ENCODE measurements at places on chromosomes 6 and 20.

DNA sequence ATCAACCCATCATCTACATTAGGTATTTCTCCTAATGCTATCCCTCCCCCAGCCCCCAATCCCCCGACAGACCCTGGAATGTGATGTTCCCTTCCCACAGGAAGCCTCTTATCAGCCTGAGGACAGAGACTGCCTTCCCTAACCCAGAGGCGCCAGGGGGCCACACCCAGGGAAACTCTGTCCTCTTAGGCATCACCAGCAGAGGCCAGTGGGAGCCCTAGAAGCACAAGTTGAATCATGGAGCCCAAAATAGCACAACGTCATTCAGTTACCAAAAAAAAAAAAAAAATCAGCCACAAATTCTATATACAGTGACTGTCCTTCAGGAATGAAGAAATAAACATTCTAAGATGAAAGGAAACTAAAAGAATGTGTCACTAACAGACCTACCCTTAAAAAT, 625.7 kb downstream of the TFAP2A start:
- DNase-seq, result no peak

DNA sequence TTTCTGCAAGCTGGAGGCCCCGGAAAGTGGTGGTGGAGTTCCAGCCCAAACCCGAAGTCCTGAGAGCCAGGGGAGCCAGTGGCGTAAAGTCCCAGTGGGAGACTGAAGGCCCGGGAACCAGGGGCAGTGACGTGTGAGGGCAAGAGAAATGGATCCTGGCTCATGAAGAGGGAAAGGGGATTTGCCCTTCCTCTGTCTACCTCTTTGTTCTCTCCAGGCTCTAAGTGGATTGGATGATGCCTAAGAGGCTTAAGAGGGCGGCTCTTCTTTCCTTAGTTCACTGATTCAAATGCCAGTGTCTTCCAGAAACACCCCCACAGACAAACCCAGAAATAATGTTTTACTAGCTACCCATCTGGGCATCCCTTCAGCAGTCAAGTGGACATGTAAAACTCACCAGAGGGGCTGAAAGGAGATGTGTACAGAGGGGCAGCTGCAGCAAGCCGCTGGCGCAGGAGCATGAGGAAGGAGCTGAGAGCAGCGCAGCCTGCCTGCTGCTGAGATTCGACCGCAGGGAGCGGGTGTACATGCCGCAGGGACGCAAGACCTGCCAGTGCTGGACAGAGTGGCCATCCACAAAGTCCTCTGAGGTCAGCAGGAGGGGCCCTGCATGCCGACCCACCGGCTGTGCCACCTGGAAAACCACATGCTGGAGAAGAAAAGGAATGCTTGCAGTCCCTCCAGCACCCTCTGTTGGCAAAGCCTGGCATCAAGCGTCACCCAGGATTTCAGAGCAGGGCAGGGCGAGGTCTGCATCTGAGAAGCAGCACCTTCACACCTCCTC, 29.5 kb downstream of the CDYL start:
- peak; percentile 91 for DNase-seq

DNA sequence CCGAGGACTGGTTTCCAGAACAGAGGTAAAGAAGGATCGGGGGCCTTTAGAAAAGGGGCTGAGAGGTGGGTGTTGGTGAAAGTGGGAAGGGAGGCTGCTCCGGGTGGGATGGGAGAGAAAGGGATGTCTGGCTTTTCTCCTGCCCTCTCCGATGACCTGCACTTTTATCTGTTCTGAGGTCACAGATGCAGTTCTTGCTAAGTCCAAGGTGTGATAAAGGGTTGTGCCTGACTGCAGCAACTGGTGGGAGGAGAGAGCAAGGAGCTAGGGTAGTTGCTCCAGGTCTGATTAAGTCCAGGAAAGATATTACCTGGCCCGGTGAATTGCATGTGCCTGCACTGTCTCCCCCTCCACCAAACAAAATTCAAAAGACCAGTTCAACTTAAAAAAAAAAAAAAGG, 145.6 kb upstream of the SOX4 start:
- DNase-seq, result no peak

DNA sequence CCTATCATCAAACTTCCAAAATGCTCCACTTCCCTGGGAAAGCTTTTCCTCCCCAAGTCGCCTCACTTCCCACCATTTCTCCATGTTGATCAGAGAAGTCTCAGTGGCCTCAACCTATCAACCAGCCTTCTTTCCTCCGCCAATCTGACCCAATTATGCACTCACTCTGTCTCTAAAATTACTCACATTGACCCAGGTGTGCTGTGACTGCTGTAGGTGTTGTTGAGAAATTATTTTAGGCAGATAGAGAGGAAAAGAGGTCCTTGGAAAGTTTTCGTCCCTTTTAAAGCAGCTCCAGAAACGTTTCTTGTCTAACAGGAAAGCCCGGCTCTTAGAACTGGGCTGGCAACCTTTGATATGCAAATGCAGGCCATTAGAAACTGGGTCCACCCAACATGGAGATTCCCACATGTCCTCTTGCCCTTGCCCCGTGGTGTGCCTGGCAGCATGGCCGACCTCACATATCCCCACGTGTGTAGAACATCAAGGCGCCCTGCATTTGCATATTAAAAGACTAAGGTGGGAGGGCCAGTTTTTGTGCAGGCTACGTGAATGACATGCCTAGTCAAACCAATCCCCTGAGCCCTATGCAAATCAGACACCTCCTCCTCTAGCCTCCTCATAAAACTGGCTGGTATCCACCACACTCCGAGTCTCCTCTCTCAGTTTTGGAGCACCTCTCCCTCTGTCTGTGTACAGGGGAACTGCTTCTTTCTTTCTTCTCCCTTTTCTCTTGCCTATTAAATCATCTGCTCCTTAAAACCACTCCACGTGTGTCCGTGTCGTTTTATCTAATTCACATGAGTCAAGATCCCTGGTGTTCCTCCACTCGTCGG, 12.9 kb downstream of the IPCEF1 start:
- DNase-seq, result no peak

DNA sequence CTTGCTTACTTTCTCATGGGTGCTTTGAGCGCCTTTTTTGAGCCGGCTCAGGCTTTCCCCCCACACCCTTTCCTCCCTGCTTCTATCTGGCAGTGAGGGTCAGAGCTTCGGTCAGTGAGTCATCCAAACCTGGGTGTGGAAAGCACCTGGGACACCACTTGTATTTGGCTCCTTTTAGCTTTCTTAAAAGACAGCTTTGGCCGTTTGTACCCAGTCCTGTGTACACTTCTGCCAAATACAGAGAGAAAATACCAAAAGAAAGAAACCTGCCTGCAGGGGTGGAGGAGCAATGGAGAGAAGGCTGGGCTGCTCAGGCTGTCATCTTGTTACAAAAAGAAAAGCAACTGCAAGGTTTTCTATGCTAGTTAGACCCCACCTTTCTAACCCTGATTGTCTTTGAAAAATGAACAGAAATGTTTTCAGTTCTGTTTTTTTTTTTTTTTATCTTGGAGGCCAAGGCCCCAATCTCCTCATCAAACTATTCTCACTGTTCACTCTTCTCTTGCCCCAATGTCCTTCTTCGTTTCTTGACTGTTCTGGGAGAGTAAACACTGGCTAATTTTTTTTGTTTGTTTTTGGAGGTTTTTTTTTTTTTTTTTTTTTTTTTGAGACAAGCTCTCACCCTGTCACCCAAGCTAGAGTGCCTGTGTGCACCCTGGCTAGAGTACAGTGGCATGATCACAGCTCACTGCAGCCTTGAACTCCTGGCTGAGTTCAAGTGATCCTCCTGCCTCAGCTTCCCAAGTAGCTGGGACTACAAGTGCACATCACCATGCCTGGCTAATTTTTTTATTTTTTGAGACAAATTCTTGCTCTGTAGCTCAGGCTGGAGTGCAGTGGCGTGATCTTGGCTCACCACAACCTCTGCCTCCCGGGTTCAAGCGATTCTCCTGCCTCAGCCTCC, 76.4 kb downstream of the SSR1 start:
- DNase-seq, result no peak

DNA sequence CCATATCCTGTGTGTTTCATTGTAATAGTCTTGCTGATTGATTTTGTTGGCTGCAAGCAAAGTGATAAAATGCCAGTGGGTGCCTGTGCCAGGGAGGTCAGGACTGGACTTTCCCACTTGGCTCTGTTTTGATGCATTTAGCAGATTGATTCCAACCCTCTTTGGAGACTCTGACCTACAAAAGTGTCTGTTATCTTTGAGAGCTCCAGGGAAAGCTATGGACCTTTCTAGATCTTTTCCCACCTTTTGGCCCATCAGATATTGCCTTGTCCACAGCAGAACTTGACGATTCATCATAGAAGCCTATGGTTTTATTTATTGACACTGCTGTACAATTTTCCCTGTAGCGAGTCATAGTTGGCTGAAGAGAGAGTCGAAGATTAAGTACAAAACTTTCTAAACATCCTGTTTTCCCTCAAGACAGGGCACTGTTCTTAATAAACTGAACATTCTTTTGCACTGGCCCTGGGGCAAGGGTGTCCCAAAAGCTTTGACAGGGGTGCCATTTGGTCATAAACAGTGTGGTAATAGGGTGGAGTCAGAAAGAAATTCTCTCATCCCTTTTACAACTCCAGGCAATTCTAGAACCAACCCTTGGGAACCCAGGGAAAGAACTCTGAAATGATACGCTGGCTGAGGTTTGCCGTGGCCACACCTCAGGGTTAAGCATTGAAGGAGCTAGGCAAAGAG, 53.7 kb downstream of the E2F3 start:
- no peak for DNase-seq

DNA sequence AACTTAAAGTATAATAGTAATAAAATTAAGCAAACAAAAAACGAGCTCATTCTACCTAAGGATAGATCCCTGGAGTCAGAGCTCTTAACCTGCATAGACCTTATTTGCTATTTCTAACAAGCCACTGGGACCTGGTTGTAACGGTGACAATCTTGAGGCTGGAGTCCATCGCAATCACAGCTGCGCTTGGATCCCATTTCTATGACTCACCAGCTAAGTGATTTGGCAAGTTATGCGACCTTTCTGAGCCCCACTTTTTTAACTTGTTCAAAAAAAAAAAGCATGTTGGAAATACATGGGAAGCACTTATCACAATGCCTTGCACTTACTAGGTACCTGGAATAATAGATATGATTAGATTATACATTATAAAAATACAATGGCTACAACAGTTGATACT, 389.5 kb upstream of the CDH4 start:
- no peak for DNase-seq

- no peak for DNase-seq
Measured at GRCh38 chr20:1576641-1577040, 19.1 kb upstream of the SIRPD start.

DNA sequence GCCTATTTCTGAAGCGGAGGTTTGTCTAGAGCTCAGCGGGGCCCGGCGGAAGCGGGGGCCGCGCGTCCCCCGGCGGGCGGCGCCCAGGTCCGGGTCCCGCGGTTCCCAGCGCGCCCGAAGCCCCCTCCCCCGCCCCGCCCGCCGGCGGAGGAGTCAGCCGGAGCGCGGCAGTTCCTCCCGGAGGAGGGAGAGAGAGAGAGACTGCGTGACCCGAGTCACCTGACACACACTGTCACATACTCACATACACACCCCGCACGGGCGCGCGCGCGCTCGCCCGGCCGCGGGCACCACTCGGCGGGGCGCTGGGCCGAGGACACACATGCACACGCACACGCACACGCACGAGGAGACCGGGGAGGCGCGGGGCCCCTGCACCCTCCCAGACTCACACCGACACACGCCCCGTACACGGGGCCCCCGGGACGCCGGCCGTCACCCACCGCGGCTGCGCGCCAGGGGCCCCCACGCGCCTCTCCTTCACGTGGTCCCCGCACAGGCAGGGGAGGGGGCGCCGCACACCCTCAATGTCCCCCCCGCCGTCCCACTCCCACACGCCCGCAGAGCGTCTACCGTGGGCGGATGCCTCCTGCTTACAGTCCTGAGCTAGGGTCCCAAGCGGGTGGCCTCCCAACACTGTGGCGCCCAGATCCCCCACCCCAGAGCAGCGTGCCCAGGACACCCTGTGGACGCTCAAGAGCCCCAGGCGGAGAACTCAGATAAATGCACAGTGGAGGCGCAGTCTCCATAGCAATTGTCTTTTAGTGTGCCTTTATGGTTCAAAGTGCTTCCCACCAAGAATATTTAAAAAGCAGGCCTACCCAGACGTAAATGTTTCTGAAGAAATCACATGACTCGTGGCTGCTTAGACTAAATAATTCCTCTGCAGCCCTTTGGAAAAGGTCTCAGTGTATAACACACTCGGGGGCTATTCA, at the start of gene RRAGD:
Gene RRAGD (minus strand): TSS at position 203 of the 935 bp plus-strand sequence. CDS start 280 bp downstream, outside the sequence.
- DNase-seq, result peak; percentile 87

DNA sequence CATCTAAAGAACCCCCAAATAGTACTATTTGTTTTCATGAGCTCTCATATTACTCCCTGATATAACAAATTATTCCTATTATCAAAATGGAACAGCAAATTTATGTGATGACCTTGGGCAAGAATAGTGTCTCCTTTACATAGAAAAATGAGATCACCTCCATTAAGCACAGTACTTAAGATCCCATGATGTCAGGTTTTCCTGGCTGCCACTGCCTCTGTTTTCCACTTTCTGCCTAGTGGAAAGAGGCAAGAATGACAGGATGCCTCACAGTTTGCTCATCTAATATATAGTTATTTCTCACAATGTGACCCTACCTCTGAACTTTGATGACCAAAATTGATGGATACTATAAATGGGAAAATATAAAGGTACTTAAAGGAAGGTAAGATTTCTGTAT, 260.1 kb upstream of the SGK1 start:
- no peak for DNase-seq

DNA sequence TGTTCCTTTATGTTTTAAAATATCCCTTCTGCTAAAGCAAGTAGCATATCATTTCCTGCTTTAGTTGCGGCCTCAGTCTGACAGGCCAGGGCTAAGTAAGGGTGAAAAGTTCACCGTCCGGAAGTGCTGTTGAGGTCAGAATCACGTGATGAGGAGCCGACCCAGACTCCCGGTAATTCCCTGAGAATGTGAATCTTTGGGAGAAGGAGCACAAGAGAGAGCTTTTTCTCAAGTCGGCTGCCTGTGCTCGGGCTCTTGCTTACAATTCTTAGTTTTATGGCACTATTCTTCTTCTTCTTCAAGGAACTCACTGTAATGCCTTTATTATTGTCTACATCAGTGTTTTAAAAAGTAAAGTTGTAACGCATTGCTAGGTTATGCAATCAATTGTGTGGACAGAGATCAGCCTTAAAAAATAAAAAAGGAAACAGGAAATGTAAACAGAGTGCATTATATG, 309.3 kb downstream of the PRL start:
- peak; percentile 86 for DNase-seq

DNA sequence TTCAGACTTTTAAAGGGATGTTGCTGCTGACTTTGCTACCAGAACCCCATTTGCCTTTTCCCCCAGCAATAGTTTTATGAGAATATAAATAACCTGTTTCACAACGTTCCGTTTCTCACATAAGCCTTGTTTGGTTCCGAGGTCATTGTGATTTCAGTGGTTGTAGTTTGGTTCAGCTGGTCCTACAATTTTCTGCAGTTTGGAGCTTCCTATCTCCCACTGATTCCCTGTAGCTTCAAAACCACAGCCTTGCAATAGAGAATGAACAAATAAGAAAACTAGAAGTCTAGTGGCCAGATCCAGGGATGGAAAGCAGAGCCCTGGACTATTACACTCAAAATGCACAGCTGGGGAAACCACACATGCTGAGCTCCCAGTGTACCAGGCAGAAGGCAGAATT, 24.1 kb upstream of the SH3BGRL2 start:
- no peak for DNase-seq

- DNase-seq, result no peak
Measured at GRCh38 chr6:27777614-27778355, 134.4 kb downstream of the OR2B2 start.
